ENCODE measurements at places on chromosomes 12 and 14.

DNA sequence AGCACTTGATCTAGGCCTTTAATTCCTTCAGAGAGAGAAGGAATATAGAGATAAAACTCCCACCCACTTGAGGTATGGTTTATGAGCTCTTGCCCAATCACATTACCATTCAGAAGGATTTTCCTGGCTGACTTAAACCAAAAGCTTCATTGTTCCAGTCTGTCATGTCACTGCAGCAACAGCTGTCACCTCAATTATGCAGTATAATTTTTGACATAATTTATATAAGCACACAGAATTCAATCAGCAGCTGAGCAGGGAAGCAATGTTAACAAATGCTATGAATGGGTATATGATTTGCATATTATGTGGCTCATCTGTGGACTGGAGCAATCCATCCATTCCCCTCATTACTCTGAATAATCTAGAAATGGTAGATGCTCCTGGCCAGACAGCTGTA, 40.3 kb downstream of the CBX5 start:
- DNase-seq: no peak

GRCh38 chr12:47165934-47166333, 86.2 kb upstream of the AMIGO2 start:
- DNase-seq: no peak

- no peak for DNase-seq
These were observed 7.9 kb upstream of the PLEKHG6 start for GRCh38 chr12:6302621-6303020.

GRCh38 chr12:9327320-9327719, 119.1 kb upstream of the PZP start:
- DNase-seq: no peak

GRCh38 chr14:76484355-76484754, 108.4 kb downstream of the ESRRB start:
- no peak for DNase-seq
